ENCODE measurements at places on chromosomes 4 and X.

GRCh38 chr4:94558392-94558904 lies 106.7 kb downstream of the PDLIM5 start:
- H3K27me3 ChIP-seq = no peaks in the 10 kb centered on the region
- peak; percentile 84 for DNase-seq
- no peaks in the 10 kb centered on the region for H3K36me3 ChIP-seq

DNA sequence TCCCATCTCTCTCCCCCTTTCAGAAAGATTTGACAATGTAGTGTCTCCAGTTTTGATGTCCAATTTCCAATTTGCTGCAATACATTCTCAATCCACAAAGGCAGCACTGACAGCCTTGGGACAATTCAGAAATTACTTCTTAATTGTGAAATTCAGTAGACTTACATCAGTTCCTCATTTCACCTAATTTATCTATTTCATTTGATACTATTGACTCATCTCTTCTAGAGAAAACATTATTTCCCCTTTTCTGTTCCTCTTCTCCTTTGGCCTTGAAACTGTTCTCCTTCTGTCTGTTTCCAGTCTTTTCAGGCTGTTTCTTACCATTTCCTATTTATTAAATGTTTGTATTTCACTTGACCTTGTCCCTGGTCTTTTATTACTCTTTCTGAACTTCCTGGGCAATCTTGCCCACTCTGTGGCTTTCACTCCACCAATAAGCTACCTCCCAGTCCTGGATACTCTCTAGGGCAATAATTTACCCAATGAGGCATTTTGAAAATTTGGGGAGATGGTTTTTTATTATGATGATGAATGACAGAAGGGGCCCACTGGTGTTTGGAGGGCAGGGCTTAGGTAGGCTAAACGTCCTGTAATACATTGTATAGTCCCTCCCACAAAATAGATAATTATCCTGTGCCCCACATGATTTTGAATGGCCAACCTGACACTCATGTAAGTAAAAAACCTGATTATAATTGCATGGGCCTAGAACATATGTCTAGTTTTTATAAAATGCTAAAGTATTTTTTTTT lies 498.0 kb upstream of the BOD1L1 start:
- no peaks in the 10 kb centered on the region for H3K36me3 ChIP-seq
- H3K27me3 ChIP-seq = no peaks in the 10 kb centered on the region
- H3K4me1 ChIP-seq = no peaks in the 10 kb centered on the region

DNA sequence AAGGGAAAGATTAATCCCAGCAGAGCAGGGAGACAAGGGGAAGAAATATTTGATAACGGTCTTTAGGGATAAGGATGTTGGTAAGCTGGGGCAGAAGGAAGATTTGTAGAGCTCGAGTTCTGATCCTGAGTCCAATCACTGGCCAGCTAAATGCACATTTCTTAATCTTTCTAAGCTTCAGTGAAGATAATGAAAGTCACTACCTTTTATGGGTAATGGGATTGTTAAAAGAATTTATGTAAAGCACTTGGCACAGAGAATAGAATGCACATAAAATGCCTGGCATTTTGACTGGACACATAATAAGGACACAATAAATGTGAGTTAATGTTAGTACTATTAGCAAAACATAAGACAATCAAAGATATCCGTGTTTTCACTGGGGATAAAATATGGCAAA lies 43.3 kb downstream of the NCAPG start:
- no peak overlapping the region for H3K27ac ChIP-seq
- H3K27me3 ChIP-seq = no peaks in the 10 kb centered on the region
- H3K4me1 ChIP-seq = no peaks in the 10 kb centered on the region
- H3K4me3 ChIP-seq = no peak overlapping the region
- no peak for DNase-seq
- no peaks in the 10 kb centered on the region for H3K36me3 ChIP-seq

DNA sequence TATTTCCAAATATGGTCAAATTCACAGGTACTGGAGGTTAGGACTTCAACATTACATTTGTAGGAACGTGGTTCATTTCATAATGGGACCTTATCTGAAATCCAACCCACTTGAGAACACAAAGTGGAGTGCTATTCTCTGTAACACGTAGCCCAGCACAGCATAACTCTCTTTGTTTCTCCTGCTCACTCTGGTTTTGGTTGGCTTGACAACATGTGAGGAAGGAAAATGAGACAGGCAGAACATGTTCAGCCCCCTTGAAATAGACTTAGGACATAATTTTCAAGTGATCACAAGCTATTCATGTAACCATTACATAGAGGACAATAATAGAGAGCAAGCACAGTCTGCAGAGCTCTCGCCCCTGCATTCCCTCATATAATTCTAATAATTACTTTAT lies 115.1 kb upstream of the SMIM10 start:
- no peaks in the 10 kb centered on the region for H3K27me3 ChIP-seq
- no peak for DNase-seq
- H3K27ac ChIP-seq = no peak overlapping the region
- H3K4me1 ChIP-seq = no peaks in the 10 kb centered on the region
- no peak overlapping the region for H3K4me3 ChIP-seq

- H3K27ac ChIP-seq = no peak overlapping the region
- no peaks in the 10 kb centered on the region for H3K27me3 ChIP-seq
- peaks cover 11% of the 10 kb centered on the region for H3K4me1 ChIP-seq
- DNase-seq = peak; percentile 1
- H3K4me3 ChIP-seq = no peak overlapping the region
- no peaks in the 10 kb centered on the region for H3K36me3 ChIP-seq
Measured at GRCh38 chr4:92600638-92601037, 296.9 kb downstream of the GRID2 start.

- no peaks in the 10 kb centered on the region for H3K27me3 ChIP-seq
- no peak overlapping the region for H3K4me3 ChIP-seq
- DNase-seq = no peak
- no peak overlapping the region for H3K27ac ChIP-seq
Measured at GRCh38 chrX:126376465-126376864, 176.1 kb downstream of the DCAF12L1 start.

Measured in PC-3 (cell line).